ENCODE measurements at places on chromosomes 2 and 18. TPM values are rescaled to one million over a fixed set of nuclear protein-coding genes. Genes with fewer than 3 reads are reported as not detected.

GRCh38 chr2:192373221-192373620 lies 178.5 kb upstream of the TMEFF2 start:
- no peak overlapping the region for H3K4me3 ChIP-seq
- H3K27me3 ChIP-seq = peaks cover 3% of the 10 kb centered on the region
- no peaks in the 10 kb centered on the region for H3K36me3 ChIP-seq
- H3K4me1 ChIP-seq = no peaks in the 10 kb centered on the region
- H3K27ac ChIP-seq = no peak overlapping the region

DNA sequence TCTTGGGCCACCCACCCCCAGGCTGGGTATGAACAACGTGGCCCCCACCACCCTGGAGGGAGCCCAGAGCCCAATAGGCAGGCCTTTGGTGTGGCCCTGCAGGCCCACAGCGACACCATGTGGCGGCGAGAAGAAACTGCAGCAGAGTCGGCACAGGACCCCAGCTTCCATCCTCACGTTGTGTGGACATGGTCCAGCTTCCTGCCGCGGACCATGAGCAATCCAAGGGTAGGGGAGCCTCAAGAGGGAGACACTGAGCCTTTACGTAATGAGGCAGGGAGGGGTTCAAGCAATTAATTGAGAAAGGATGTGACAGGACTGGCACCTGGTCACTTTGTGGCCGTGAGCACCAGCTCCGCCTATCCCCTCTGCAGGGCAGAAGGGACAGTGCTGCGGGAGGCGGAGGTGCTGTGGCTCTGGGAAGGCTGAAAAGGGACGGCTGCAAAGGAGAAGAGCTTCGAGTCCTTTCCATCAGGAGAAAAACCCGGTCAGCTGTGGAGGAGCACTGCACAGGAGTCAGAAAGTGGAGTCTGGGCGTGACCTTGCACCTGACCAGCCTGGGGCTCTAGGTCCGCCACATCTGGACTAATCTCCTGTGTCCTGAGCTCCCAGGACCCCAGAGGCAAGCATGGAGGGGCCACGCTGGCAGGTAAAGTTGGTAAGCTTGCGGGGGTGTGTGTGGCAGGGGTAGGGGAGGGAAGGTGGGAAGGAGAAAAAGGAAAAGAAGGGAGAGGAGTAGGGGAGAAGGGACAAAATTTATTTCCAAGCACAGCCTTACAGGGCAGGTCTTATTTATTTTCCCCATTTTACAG lies 44.9 kb downstream of the TMEM37 start:
- H3K36me3 ChIP-seq = no peaks in the 10 kb centered on the region
- H3K27me3 ChIP-seq = no peaks in the 10 kb centered on the region
- H3K27ac ChIP-seq = no peak overlapping the region

GRCh38 chr2:59974051-59974766 lies 579.2 kb downstream of the BCL11A start:
- peaks cover 23% of the 10 kb centered on the region for H3K27me3 ChIP-seq
- no peaks in the 10 kb centered on the region for H3K4me1 ChIP-seq
- no peak for DNase-seq
- H3K27ac ChIP-seq = no peak overlapping the region

DNA sequence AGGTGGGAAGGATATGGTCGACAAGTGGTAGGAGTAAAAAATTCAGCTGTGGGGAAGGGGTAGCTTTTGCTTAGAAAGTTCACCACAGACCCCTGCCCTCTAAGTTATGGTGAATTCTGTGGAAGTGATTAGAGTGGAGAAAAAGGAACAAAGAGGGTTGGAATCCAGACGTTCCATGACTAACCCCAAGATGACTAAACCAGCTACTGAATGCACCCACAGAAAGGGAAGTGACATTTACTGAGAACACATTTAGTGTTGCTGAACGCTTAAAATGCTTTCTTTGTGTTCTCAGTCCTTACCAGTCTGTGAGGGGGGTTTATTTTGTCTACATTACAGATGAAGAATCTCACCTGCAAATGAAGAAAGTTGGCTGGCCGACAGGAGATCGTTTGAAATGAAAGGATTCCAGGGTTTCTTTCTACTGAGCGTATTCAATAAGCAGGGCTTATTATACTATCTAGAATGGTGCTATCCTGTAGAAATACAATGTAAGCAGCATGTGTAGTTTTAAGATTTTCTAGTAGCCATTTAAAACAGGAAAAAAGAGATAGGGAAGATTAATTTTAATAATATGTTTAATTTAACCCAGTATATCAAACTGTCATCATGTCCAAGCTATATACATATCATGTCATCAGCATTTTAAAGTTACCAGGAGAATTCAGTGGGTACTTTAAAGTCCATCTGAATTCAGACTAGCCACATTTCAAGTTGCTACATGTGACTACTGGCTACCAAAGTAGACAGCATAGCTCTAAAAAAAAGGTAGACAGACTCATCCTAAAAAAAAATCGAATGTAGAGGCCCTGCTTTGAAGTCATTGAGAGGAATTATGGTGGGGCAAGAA lies 60.1 kb downstream of the LIMS1 start:
- peak overlapping the region; percentile 36 for H3K4me3 ChIP-seq
- H3K27ac ChIP-seq = peak overlapping the region; percentile 85
- H3K4me1 ChIP-seq = peaks cover 41% of the 10 kb centered on the region
- no peaks in the 10 kb centered on the region for H3K27me3 ChIP-seq
- H3K36me3 ChIP-seq = no peaks in the 10 kb centered on the region

DNA sequence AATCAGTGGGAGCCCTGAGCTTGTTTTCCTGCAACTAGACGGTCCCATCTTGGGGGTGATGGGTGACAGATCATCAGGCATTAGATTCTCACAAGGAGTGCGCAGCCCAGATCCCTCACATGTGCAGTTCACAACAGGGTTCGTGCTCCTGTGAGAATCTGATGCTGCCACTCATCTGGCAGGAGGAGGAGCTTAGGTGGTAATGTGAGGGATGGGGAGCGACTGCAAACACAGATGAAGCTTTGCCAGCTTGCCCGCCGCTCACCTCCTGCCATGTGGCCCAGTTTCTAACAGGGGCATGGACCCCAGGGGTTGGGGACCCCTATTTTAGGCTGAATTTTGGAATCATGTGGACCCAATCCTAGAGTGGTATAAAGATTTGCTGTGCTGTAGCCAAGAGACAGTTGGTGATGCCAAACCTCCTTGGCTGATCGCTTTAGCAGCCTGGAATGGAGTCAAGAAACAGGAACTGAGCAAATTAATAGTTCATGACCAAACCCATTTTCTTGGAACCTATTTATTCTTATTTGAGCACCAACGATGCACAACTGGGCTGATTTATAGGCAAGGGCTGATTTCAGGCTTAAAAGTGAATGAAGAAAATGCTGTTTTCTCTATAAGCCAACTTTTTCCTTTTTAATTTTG lies 25.7 kb downstream of the LPIN1 start:
- peaks cover 4% of the 10 kb centered on the region for H3K4me1 ChIP-seq
- no peak for DNase-seq
- peaks cover 56% of the 10 kb centered on the region for H3K36me3 ChIP-seq
- H3K4me3 ChIP-seq = no peak overlapping the region
- H3K27me3 ChIP-seq = no peaks in the 10 kb centered on the region
- no peak overlapping the region for H3K27ac ChIP-seq

DNA sequence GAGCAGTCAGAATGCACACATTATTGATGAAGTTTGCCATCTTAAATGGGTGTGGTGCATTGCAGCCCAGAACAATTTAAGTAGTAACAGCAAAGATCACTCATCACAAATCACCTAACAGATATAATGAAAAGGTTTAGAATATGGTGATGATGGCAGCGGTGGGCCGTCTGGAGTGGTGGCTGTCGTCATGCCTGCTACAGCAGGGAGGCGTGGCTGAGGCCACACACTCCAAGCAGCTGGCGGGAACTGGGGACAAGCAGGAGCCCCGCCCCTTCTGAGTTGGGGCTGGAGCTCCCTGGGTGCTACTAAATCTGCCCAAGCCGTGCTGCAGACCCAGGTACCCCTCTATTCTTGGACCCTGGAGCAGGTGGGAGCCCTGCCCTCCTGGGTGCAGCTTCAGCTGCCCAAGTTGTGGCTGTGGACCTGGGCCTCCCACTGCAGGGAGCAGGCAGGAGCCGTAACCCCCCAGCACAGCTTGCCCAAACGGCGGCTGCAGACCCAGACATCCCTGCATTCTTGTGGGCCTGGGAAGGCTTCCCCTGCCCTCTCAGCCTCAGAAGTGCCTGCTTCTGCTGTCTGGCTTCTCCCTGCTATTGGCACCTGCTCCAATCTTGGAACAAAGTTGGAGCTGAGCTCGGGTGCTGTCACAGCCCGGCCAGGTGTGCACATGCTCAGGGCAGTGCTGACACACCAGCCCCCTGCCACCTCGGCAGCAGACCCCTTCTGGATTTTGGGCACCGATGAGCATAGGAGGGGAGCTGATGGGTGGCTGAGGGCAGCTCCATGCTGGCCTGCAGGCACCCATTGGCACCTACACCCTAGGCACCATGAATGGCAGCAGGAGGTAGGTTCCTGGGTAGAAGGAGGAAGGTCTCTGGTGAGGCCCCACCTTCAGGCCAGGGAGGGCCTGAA lies 149.3 kb downstream of the EHBP1 start:
- peaks cover 5% of the 10 kb centered on the region for H3K36me3 ChIP-seq
- H3K27me3 ChIP-seq = no peaks in the 10 kb centered on the region

GRCh38 chr2:241539616-241540374 lies 18.8 kb upstream of the BOK start:
- no peak for DNase-seq
- no peaks in the 10 kb centered on the region for H3K27me3 ChIP-seq
- no peaks in the 10 kb centered on the region for H3K4me1 ChIP-seq
- no peak overlapping the region for H3K4me3 ChIP-seq
- no peaks in the 10 kb centered on the region for H3K36me3 ChIP-seq
- no peak overlapping the region for H3K27ac ChIP-seq

- no peaks in the 10 kb centered on the region for H3K27me3 ChIP-seq
- no peak overlapping the region for H3K4me3 ChIP-seq
- no peak for DNase-seq
- no peak overlapping the region for H3K27ac ChIP-seq
- no peaks in the 10 kb centered on the region for H3K4me1 ChIP-seq
- no peaks in the 10 kb centered on the region for H3K36me3 ChIP-seq
Measured at GRCh38 chr2:43845181-43845580, 6.4 kb downstream of the ABCG8 start.

DNA sequence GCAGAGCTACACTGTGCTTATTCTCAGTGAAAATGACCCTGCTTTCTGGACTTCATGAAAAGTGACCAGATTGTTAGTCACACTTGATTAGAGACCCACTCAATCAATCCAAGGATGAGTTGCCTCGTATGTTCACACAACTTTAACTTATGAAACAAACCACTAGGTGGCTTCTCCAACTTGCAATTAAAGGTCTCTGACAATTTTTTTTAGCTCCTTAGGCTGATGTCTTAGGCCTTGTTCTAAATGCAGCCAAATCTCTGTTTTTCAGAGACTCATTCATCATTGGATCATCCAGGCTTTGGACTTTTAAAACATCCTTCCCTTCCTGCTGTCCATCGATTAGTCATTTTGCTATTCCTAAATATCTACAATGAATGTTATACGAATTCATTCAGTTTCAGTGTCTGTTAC lies 63.4 kb downstream of the MREG start:
- peaks cover 5% of the 10 kb centered on the region for H3K36me3 ChIP-seq
- no peak overlapping the region for H3K27ac ChIP-seq
- no peaks in the 10 kb centered on the region for H3K27me3 ChIP-seq
- DNase-seq = peak; percentile 81
- H3K4me3 ChIP-seq = no peak overlapping the region
- H3K4me1 ChIP-seq = 0 out of 2 replicates have a peak, but pooled peaks cover 7% of the 10 kb centered on the region

GRCh38 chr2:26072925-26073768 lies 39.3 kb downstream of the RAB10 start:
- no peak overlapping the region for H3K4me3 ChIP-seq
- peaks cover 6% of the 10 kb centered on the region for H3K36me3 ChIP-seq
- H3K4me1 ChIP-seq = peaks cover 71% of the 10 kb centered on the region
- no peak overlapping the region for H3K27ac ChIP-seq
- DNase-seq = no peak

DNA sequence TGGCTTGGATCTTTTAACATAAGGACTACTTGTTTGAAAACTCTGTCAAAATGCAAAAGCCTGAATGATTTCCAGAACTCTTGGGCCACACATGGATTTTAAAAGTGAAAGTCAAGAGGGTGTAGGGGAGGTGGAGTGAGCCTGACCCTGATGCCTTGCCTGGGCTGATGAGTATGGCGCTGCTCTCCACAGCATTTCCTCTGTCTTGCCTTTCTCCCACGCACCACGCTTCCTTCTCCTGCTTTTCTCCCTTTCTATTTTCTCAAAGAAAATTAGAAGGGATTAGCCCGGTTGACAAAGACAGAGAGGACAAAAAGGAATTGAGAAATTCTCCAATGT lies 207.0 kb upstream of the CCDC68 start:
- no peak overlapping the region for H3K27ac ChIP-seq
- DNase-seq = no peak
- no peaks in the 10 kb centered on the region for H3K4me1 ChIP-seq
- no peaks in the 10 kb centered on the region for H3K27me3 ChIP-seq
- no peak overlapping the region for H3K4me3 ChIP-seq

- no peak overlapping the region for H3K27ac ChIP-seq
- DNase-seq = no peak
- H3K36me3 ChIP-seq = peaks cover 5% of the 10 kb centered on the region
- no peaks in the 10 kb centered on the region for H3K27me3 ChIP-seq
Measured at GRCh38 chr2:223923976-223924375, 21.2 kb downstream of the WDFY1 start.

DNA sequence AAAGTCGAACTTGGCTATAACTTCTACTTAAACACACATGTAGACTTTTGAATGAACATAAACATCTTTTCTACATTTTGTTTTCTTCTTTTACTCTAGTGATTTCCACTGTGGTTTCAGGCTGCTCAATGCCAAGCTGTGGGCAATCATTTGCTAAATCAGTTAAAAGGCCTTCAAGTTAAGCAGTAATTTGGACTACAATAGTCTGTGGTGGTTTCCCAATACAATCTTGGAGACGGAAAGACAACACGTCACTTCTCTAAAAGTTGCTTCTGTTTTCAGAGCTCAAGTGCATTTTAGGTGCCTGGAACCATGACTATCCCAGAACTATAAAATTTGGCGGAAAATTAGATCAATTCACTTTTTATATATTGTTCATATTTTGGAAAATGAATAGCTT lies 69.4 kb downstream of the TXNL1 start:
- H3K36me3 ChIP-seq = no peaks in the 10 kb centered on the region
- H3K4me1 ChIP-seq = peaks cover 19% of the 10 kb centered on the region
- H3K27me3 ChIP-seq = no peaks in the 10 kb centered on the region
- no peak overlapping the region for H3K27ac ChIP-seq
- H3K4me3 ChIP-seq = no peak overlapping the region

DNA sequence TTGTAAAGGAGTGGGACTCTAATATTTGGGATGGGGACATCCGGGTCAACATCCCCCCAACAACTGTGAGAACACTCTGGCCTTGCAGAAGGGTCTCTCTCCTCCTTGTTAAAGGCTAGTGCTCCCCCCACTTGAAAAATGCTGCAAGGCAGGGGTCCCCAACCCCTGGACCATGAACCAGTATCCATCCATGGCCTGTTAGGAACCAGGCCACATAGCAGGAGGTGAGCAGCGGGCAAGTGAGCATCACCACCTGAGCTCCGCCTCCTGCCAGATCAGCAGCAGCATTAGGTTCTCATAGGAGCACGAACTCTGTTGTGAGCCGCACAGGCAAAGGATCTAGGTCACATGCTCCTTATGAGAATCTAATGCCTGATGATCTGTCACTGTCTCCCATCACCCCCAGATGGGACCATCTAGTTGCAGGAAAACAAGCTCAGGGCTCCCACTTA lies 243.9 kb upstream of the ID2 start:
- H3K36me3 ChIP-seq = no peaks in the 10 kb centered on the region
- H3K4me1 ChIP-seq = peaks cover 4% of the 10 kb centered on the region
- DNase-seq = no peak
- H3K27ac ChIP-seq = no peak overlapping the region
- no peaks in the 10 kb centered on the region for H3K27me3 ChIP-seq

Gene GAREM2
- 1.4 TPM for total RNA-seq

Gene FEV
- 0.07 TPM for total RNA-seq

Gene SCN2A
- total RNA-seq = 0.46 TPM

Gene ALLC
- total RNA-seq = not detected

Gene TXNDC9
- 51.5 TPM for total RNA-seq

Gene ANKRD23
- 8.2 TPM for total RNA-seq

Gene CFAP221
- total RNA-seq = not detected

Gene SLC23A3
- 1.7 TPM for total RNA-seq
